ENCODE measurements at places on chromosomes 5 and 9. TPM values are rescaled to one million over a fixed set of nuclear protein-coding genes. Genes with fewer than 3 reads are reported as not detected.

DNA sequence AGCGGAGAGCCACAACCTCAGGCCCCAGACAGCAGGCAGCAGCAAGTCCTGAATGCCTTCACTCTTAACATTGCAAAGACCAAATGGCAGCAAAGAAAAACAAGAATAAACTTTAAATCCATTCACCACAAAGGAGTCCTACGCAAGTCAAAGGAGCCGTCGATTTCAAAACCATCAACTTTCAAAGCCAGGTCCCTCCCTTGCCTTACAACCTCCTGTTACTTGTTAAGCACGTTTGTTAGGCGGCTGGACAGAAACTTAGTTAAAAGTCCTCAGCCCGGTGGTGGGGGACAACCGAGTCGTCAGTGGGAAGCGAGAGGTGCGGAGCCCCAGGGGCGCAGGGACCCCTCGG is 938 bp downstream of the LPAR1 start:
- DNase-seq: peak; percentile 60
- no peaks in the 10 kb centered on the region for H3K36me3 ChIP-seq
- H3K4me3 ChIP-seq: peak overlapping the region; percentile 49
- no peaks in the 10 kb centered on the region for H3K4me1 ChIP-seq

- no peaks in the 10 kb centered on the region for H3K27me3 ChIP-seq
- H3K4me3 ChIP-seq: no peak overlapping the region
- H3K27ac ChIP-seq: peak overlapping the region; percentile 23
Measured at GRCh38 chr5:74164725-74165235, 475.7 kb downstream of the ENC1 start.

GRCh38 chr5:73412597-73412988 is 36.0 kb downstream of the FOXD1 start:
- no peaks in the 10 kb centered on the region for H3K27me3 ChIP-seq
- no peak overlapping the region for H3K4me3 ChIP-seq
- no peaks in the 10 kb centered on the region for H3K4me1 ChIP-seq
- no peaks in the 10 kb centered on the region for H3K36me3 ChIP-seq

DNA sequence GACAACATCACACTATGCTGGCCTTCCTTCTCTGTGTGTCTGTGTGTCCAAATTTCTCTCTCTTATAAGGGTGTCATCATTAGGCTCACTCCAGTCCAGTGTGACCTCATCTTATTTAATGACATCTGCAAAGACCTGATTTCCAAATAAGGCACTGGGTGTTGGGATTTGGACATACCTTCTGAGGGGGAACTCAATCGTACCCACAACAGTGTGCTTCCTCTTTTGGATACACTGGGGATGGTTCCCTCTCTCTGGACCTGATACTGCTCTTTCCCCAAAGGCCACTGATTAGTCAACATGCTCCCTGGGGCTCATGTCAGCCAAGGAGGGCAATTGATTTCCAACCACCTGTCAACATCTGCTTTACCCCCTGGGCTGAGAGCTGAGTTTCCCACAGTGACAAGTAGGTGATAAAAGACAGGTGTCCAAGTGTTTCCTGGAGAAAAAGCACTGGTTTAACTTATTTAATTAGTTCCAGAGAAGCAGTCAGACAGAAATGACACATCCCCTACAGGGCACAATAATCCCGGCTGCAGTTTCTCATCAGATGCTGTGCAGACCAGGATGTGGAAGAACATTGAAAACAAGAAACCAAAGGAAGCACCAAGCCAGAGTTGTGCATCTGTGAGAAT is 17.8 kb upstream of the CEP72 start:
- no peaks in the 10 kb centered on the region for H3K36me3 ChIP-seq
- no peak for DNase-seq
- no peak overlapping the region for H3K4me3 ChIP-seq
- no peaks in the 10 kb centered on the region for H3K4me1 ChIP-seq
- no peak overlapping the region for H3K27ac ChIP-seq

- no peak overlapping the region for H3K27ac ChIP-seq
- H3K27me3 ChIP-seq: no peaks in the 10 kb centered on the region
- DNase-seq: no peak
- H3K4me3 ChIP-seq: no peak overlapping the region
- H3K4me1 ChIP-seq: no peaks in the 10 kb centered on the region
Measured at GRCh38 chr5:983238-983524, 25.4 kb upstream of the NKD2 start.

DNA sequence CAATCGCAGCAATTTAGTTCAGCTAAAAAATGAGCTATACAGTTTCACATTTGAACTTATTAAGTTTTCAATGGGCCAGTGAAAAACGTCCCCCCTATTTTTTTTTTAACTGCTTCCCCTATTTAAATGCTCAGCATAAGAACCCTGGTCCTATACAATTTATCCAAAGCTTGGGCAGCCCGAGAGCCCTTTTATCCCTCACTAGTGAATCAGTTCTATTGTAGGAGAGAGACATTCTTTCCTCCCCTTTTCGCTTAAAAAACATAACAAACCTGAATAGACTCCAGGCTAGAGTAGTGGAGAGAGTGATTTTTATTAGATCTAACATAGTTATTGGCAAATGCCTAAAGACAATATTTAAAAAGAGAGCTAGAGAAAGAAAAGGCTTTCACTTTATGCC is 1.4 kb downstream of the LIX1 start:
- no peaks in the 10 kb centered on the region for H3K36me3 ChIP-seq
- no peak overlapping the region for H3K27ac ChIP-seq
- H3K4me3 ChIP-seq: no peak overlapping the region
- no peaks in the 10 kb centered on the region for H3K27me3 ChIP-seq

DNA sequence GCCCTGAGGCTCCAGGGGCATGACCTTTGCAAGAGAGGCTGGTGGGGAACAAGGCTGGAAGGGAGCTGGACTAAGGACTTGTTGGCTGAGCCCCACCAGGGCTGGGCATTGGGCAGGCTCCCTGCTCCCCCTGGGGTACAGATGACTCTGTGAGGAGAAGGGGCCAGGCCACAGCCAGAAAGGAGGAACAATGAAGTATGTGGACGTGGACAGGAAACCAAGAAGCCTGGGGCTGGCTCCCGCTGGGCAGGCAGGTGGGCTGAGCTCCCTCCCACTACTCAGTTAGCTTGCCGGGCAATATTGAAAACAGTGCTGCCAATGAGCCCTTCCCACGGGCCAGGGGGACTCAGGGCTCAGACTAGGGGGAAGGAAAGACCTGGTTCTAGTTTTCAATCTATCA is 66.1 kb upstream of the SPTLC1 start:
- H3K4me3 ChIP-seq: no peak overlapping the region
- no peak overlapping the region for H3K27ac ChIP-seq
- no peaks in the 10 kb centered on the region for H3K4me1 ChIP-seq

DNA sequence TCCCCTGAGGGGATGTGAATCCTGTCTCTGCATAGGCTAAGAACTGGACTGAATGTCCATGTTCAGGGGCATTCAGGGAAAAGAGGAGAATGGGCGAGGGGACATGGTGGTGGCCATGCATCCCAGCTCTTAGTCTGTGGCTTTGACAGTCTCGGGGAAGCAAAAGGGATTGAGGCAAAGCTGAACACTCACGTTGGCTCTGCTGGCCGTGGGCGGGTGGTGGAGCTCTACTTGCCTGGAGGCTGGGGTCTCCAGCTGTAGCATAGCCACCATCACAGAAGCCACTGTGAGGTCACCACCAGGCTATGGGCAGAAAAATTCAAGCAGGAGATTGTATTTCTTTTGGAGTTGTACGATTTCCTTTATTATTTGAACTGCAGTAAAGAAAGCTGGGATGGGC is 4.1 kb downstream of the GARIN3 start:
- H3K27me3 ChIP-seq: no peaks in the 10 kb centered on the region
- H3K27ac ChIP-seq: no peak overlapping the region
- H3K4me3 ChIP-seq: no peak overlapping the region
- peak; percentile 16 for DNase-seq
- no peaks in the 10 kb centered on the region for H3K4me1 ChIP-seq
- no peaks in the 10 kb centered on the region for H3K36me3 ChIP-seq

DNA sequence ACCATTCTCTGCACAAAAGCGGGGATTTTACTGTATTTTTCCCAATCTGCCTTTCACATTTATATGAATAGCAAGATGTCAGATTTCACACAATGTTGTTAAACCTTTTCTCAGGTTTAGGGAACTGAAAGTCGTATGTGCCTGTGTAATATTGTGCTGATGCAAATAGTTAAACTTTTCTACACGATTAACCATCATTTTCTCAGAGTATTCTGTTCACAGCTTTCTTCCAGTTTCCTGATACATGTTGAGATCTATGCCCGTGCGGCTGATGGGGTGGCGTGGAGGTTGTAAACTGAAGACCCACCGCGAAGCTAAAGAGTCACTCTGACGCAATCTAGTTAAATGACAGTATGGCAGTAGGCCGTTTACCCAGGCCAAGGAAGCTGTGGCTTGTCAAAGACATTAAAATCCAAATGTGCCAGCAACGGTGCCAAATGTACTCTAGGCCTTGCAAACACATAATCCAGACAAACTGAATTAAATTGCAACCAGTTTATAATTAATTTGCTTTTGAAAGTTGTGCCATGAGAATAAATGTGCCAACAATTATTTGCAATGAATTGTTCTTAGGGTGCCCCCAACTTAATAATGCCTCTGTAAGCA is 145.7 kb downstream of the EBF1 start:
- DNase-seq: no peak
- H3K27ac ChIP-seq: no peak overlapping the region
- H3K4me1 ChIP-seq: no peaks in the 10 kb centered on the region
- H3K27me3 ChIP-seq: no peaks in the 10 kb centered on the region
- H3K4me3 ChIP-seq: no peak overlapping the region
- H3K36me3 ChIP-seq: no peaks in the 10 kb centered on the region

DNA sequence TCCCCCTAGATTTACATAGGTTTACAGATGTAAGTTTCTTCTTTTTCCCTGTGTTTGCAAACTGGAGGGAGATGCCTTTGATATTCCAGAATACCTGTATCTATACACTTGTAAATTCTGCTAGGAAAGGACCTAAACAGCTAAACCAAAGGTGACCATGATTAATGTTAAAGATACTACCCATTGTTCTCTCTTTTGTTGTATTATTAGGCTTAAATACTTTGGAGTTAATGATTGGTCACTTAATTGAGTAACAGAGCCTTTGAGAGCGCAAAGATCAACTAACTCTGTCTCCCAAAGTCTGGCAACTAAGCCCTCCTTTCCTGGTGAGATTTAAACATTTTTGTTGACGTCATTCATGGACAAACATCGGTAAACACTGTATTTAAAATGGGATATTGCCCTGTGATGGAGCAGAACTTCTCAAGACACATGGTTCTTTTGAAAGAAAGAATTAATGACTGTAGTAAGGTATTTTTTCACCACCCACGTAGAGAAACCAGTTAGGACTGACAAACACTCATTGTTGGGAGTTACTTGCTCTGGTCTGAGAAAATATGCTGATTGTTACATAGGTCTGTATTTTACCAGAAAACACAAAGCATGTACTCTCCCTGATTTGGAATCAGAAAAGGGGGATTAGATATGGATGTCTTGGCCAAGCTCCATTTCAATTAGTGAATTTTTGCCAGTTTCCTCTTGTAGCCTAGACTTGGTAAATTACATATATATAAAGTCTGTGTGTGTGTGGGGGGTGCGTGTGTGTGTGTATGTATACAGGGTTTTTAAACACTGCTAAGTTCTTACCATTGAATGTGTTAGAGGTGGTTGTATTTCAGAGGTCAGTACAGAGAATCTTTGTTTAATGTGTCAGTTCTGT is 4.6 kb downstream of the VCAN start:
- no peak overlapping the region for H3K27ac ChIP-seq
- peaks cover 7% of the 10 kb centered on the region for H3K27me3 ChIP-seq
- H3K36me3 ChIP-seq: no peaks in the 10 kb centered on the region
- H3K4me1 ChIP-seq: no peaks in the 10 kb centered on the region
- no peak overlapping the region for H3K4me3 ChIP-seq
- no peak for DNase-seq

DNA sequence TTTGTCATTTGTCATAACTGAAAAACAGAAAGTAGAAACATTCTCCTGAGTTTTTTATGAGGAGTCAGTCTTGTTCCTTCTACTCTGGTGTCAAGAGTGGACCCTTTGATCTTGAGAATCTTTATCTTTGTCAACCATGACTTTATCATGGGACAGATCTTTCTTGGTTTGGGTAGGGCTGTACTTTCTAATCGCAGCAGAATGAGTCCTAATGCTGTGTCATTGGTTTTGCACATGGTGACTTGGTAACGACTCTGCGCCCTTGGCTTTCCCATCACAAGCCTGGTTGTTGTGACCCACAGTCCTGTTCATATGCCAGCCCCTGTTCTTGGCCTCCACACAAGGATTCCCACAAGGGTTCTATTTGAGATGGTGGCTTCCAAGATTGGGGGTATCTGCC is 45.6 kb downstream of the AOPEP start:
- DNase-seq: no peak
- no peaks in the 10 kb centered on the region for H3K36me3 ChIP-seq
- H3K4me1 ChIP-seq: no peaks in the 10 kb centered on the region
- H3K27me3 ChIP-seq: no peaks in the 10 kb centered on the region
- no peak overlapping the region for H3K4me3 ChIP-seq

GRCh38 chr5:76679231-76679630 is 36.7 kb upstream of the F2R start:
- no peaks in the 10 kb centered on the region for H3K4me1 ChIP-seq
- no peaks in the 10 kb centered on the region for H3K27me3 ChIP-seq
- no peak for DNase-seq
- H3K27ac ChIP-seq: peak overlapping the region; percentile 34
- H3K4me3 ChIP-seq: no peak overlapping the region

DNA sequence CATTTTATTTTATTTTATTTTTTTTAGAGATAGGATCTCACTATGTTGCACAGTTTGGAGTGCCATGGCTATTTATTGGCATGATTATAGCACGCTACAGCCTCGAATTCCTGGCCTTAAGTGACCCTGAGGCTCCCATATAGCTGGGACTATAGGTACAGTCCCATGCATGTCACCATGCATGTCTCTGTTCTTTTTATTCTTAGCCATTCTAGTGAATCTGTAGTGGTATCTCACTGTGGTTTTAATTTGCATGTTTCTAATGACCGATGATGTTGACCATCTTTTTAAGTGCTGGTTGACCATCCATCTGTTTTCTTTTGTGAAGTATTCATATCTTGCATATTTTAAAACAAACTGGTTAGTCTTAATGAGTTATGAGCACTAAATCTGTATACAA is 76.1 kb downstream of the SLC44A1 start:
- H3K4me1 ChIP-seq: no peaks in the 10 kb centered on the region
- H3K36me3 ChIP-seq: no peaks in the 10 kb centered on the region
- H3K27me3 ChIP-seq: no peaks in the 10 kb centered on the region
- DNase-seq: no peak
- no peak overlapping the region for H3K27ac ChIP-seq

Gene PCDHGA5
- total RNA-seq: 4.0 TPM

Gene MLANA
- not detected for total RNA-seq

Gene TXNDC8
- total RNA-seq: not detected

Gene MARCHF11
- 0.24 TPM for total RNA-seq

Gene OGN
- 39.1 TPM for total RNA-seq

Gene CXCL14
- total RNA-seq: 3.1 TPM

Gene FAM221B
- not detected for total RNA-seq

Gene CARTPT
- not detected for total RNA-seq

Gene PPP3R2
- total RNA-seq: not detected

Gene TNFAIP8
- 8.9 TPM for total RNA-seq
